Stimulated activated CD8-positive, alpha-beta memory T cell treated with anti-CD3 and anti-CD28 coated beads, Interleukin-15, amount 100 ng/mL, for 48 hours (primary cell): ENCODE measurements at places on chromosomes 5 and 9.

- DNase-seq, result no peak
Measured at GRCh38 chr9:81394881-81395675, 294.3 kb downstream of the TLE1 start.

GRCh38 chr5:38596981-38597380 lies 40.5 kb upstream of the LIFR start:
- DNase-seq, result no peak

GRCh38 chr9:40909821-40910220 lies 218.7 kb downstream of the FOXD4L6 start:
- DNase-seq, result no peak

GRCh38 chr5:150431574-150431973 lies 18.0 kb downstream of the RPS14 start:
- no peak for DNase-seq

- no peak for DNase-seq
Measured at GRCh38 chr5:10894445-10895054, 133.5 kb upstream of the DAP start.

- no peak for DNase-seq
Measured at GRCh38 chr5:138349852-138350562, 2.5 kb upstream of the KDM3B start.

DNA sequence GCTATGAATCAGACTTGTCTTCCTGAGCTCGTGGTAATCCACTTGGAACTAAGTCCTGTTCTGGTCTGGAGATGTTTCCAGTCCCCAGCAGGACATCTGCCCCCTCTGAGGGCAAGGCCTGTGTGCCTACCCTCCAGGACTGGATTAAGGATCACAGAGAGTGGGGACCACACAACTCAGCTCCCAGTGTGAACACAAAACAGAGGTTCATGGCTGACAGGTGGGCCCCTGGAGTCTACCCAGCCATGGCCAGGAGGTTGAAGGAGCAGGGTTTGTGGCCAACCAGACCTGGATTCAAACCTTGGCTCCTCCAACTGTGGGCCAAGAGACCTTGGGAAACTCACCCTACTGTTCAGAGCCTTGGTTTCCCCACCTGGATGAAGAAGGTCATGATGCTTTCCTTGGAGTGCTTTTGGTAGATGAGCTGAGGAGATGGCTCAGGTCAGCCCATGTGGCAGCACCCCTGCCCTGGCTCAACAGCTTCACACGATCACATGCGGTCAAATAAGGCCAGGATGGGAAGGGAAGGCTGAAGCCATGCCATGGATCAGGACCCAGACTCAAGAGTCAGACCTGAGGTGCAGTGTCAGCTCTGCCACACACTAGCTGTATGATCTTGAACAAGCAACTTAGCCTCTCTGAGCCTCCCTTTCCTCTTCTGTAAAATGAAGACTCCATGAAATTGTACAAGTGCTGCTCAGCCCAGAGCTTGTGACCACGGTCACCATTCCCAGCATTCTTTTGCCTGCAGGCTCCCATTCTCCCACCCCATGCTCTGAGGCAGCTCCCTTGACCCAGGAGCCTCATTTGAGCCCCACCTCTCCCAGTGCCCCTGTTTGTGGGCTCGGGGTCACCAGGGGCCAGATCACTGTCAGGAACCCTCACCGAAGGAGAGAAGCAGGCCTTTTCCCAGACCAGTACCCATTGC lies 27.3 kb upstream of the ANGPTL2 start:
- no peak for DNase-seq

DNA sequence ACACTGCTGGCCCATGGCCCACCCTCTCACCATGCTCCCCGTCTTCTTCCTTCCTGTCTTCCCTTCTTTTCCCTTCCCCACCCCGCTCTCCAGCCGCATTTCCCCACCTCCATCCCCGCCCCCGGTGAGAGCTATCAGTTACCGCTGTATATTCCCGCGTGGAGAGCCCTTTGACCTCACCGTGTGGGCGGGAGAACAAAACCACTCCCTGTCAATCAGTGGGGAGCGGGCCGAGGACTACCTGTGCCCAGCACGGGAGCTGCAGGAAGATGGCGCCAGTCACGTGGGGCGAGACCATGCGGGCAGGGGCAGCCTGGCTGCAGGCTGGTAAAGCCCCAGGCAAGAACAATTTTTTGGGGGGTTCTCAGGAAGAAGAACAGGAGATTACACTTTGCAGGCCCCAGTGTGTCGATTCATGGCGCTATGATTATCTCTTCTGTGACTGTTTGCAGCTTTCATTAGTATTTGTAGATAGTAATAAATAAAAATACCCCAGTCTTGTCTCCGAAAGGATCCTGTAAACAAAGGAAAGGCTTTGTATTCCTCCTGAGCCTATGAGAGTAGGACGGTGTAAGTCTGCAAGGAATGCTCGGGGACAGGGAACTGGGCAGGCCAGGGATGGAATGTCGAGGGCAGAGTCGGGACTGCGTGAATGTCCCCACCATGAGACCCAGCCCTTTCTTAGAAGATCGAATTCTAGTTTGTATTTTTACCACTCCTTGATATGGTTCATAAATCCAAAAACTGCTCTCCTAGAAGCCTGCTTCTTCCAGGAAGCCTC lies 14.8 kb upstream of the DMRT1 start:
- no peak for DNase-seq

GRCh38 chr5:82406205-82406773 lies 128.1 kb upstream of the RPS23 start:
- no peak for DNase-seq

DNA sequence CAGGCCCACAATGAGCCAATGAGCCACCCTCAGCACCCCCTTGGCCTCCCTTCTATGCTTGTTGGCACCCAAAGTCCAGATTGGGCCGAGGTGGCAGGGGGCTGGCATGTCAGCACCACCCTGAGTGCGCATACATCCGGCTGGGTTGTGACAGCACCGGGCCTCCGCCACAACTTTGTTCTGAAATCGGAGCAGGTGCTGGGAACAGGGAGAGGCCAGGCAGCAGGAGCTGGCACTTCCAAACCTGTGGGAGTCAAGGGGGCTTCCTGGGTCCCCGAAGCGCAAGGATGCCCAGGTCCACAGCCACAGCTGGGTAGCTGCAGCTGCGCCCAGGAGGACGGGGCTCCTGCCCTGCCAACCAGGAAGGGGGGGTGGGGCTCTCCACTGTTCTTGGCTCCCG lies 1911.9 kb upstream of the WWC1 start:
- no peak for DNase-seq

GRCh38 chr5:142981886-142982820 lies 212.0 kb downstream of the ARHGAP26 start:
- no peak for DNase-seq

- no peak for DNase-seq
Measured at GRCh38 chr5:172805736-172806255, 28.3 kb upstream of the ERGIC1 start.

GRCh38 chr9:76166526-76166925 lies 227.7 kb downstream of the RFK start:
- no peak for DNase-seq

DNA sequence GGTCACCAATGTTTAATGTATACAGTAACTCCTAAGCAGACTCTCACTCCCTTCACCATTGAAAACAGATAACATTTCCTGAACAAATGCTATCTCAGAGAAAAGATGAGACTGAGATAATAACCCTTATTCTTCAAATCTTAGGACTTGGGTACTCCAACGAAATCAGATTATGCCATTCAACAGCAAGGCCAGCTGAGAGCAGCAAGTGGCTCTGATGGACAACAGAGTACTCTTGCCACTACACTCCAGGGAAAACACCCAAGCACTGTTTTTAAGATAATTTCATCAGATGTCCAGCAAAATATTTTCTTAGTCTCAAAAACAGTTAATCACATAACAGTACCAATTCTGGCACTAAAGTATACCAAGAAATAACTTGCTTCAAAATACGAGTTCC lies 10.1 kb downstream of the PPP2CA start:
- DNase-seq, result no peak

- DNase-seq, result no peak
Measured at GRCh38 chr9:77533671-77534070, 114.5 kb downstream of the GNA14 start.

DNA sequence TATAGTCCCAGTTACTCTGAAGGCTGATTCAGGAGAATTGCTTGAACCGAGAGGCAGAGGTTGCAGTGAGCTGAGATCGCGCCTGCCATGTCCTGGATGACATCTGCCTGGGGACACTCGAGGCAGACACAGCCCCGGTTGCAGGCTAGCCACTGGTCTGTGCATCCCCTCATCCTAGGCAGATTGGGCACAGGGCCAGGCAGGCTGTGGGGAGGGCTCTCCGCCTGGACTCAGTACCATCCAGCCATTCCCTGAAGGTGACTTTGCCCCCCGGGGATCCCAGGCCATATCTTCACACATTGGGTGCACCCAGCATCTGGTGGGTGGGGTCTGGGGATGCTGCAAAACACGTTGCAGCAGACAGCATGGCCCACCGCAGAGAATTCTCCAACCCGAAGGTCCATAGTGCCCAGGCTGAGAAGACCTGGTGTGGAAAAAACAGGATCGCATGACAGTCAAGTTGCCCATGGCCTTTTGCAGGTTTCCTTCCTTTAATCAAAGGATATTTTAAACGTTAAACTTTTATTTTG lies 50.9 kb upstream of the SUSD3 start:
- DNase-seq, result no peak

- no peak for DNase-seq
Measured at GRCh38 chr9:131517761-131518190, 13.3 kb downstream of the UCK1 start.

- DNase-seq, result no peak
Measured at GRCh38 chr5:74641735-74642542, 1.4 kb upstream of the ENC1 start.

- no peak for DNase-seq
Measured at GRCh38 chr5:76292620-76293322, 110.3 kb upstream of the IQGAP2 start.

DNA sequence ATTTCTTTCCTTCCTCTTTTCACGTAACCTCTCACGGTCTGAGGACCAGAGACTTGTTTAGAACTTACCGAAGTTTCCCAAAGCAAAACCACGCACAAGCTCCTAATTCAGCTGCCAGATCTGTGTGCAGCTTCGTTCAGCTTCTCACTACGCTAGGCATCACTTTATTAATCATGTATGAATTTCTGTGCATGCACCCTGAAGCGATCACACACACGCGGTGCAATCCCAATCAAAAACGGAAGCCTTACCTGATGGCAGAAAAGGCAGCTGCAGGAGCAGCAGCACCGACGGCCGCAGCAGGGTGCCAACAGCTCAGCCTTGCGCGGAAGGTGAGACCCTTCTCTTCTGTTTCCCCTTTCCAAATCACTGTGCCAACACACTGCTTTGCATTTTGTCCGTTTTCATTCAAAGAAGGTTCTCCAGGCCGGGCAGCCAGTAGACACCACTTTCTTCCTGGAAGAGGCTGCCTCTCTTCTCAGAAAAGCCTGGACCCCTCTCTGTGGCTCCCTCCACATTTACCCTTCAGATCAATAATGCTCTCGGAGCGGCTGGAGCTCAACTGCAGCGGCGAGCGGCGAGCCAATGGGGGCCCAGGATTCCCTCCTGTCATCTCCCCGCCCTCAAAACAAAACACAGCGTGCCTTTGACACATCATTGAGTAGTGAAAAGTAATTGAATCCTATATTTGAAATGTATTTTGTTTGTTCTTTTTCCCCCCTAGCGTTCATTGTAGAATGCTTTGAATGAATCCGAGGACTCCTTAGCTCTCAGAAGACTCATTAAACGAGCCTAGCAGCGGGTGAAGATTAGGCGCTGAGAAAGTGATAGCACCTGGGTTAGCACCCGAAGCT lies at the start of gene CDH12:
TSS of gene CDH12 (minus strand) at position 538 of the 854 bp plus-strand sequence.
- no peak for DNase-seq

GRCh38 chr9:72586388-72587130 lies 65.2 kb downstream of the TMC1 start:
- peak; percentile 6 for DNase-seq

GRCh38 chr5:39164529-39165402 lies 54.6 kb downstream of the FYB1 start:
- DNase-seq, result no peak

- DNase-seq, result no peak
Measured at GRCh38 chr5:14729448-14730385, 65.2 kb downstream of the OTULIN start.

DNA sequence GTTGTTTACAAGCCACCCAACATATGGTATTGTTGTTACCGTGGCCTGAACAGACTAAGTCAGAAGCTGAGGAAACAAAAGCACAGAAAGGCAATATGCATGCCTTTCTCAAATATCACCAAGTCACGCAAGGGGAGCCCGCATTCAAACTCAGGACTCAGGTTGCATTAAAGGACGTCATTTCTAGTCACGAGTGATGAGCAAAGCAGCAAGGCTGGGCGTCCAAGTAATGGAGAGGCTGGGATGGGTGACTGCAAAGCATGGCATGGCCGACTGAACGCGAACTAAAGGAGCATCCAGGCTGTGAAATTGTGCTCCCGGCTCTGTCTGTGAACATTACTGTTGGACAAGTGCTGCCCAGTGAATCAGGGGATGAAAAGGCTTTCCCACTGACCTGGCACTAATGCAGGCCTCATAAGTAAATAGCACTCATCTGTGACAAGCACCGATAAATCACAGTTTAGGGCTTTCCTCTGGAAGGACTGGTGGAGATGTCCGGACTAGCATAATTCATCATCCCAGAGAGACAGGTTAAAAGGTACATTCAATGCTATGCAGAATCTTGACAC lies 202.8 kb downstream of the SPOCK1 start:
- DNase-seq, result no peak

DNA sequence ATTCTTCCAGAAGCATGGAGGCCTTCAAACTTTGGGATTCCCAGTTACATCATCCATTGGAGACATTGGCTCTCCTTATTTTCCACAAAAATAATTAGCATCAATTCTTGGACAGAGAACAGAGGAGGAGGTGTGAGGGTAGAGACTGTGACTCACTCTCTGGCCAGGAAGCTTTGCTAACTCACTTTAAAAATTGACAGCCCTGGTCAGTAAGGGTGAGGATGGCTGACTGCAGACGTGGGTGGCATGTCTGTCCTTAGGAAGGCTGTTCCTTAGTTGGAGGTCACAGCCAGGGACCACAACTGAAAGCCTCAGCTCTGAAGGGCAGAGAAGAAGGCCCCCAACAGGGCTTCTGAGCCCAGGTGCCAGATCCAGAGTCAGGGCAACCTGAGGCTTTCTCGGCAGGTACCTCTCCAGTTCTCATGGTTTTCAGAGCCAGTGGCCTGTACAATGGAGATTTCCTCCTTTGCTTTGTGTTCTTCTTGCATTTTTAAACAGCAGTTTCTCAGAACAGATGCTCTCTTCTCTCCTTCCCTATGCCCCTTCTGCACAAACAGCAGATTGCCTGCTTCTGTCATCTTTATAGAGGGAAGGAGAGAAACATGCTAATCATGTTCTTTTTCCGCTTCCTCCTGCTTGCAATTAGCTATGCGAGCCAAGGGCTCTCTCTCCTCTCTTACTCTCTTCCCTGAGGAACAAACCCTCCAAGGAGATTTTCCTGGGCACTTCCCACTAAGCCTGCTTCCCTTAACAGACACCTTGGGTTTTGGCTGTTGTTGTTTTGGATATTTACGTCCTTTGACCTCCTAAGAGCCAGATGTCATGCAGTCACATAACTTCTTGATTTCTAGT lies 92.5 kb upstream of the ZNF366 start:
- DNase-seq, result no peak

GRCh38 chr5:78964889-78965288 lies 20.2 kb downstream of the ARSB start:
- no peak for DNase-seq
